ENCODE measurements at places on chromosomes 5 and 9.

GRCh38 chr5:8188874-8189565 lies 320.1 kb downstream of the MTRR start:
- DNase-seq: no peak

- no peak for DNase-seq
Observed at GRCh38 chr5:112968411-112969106, 8.0 kb upstream of the DCP2 start.

- no peak for DNase-seq
Observed at GRCh38 chr5:86546582-86546981, 71.2 kb upstream of the COX7C start.

DNA sequence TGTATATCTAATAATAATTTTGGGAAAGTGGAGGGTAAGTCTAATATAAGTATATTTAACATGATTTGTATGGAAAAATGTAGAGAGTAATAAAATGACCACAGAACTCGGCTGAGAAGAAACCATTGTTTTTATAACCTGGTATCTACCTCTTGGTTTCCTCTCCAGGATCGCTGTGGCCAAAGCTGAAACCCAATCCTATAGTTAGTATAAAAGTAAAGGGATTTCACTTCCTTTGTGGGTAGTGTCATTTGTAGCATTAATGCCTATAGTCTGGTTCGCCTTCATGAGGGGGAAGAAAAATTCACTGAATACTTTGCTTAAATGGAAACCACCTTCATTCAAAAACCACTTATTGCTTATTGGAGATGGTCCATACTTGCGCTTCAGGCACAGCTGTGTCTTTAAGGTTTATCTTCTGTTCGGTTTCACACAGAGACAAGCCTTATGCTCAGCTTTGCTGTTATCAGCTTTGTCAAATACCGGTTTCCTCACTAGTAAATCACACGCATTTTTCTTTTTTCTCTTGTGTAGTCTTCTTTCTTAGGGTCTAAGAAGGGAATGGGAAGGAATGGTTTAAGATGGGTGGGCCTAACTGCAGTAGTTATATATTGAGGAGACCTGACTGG lies 12.1 kb downstream of the PIK3R1 start:
- no peak for DNase-seq

- DNase-seq: no peak
Observed at GRCh38 chr5:43769571-43770355, 166.8 kb downstream of the NNT start.

DNA sequence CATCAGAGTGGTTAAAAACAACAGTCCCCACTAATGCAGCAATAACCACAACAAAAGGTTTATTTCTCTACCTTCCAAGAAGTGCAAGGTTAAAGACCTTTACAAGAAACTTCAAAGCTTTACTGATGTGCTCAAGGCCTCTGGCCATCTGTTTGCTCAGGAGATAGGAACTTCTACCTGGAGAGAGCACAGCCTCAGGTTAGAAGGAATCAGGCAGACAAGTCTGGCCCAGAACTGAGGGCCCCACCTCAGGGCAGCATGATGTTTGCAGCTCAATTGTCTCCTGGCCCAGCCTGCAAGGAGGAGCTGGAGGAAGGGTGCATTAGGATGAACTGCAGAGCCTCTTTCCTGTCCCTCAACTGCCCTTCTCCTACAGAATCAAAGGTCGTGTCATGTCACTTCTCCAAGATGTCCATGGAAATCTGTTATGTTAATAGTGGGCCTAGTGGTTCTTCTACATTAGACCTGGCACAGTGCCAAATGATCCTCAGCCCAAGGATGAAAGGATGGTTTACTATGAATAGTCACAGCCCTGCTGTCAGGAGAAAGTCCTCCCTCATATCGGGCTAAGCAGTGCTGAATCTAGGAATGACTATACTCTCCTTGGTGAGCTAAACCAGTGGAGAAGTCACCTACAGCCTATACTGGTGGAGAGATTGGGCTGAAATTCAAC lies 98.9 kb upstream of the NTRK2 start:
- DNase-seq: no peak

- DNase-seq: no peak
Observed at GRCh38 chr9:88954066-88954465, 37.2 kb upstream of the S1PR3 start.

DNA sequence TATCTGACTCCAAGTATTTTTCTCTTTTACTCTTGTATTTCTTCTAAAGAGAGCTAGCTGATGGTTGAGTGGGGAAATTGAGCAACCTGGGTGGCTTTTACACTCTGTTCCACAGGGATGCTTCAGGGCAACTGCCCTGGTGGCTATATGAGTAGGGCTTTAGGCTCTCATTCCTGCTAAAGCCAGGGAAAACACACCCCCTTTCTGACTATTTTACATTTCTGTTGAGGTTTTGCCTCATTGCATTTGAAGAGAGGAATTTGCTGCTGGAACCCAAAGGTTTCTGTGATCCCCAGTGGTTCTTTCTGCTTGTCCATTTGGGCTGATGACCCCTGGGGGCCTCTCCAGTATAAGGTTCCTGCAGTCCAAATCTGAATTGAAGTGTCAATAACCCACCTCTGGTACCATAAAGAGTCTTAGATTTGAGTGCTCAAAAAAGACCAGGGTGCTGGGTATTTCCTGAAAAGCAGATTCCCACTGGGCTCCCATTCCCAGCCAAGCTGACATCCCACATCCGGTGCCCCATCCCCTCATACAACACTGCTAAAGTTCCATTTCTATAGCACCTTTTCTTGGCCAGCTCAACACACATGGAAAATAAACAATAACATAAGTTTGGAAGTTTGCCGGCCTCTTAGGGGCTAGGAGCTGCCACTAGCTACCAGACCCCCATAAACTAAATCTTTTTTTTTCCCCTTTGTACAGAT lies 59.5 kb downstream of the PAPPA start:
- no peak for DNase-seq

GRCh38 chr5:113343343-113343742 lies 91.4 kb downstream of the TSSK1B start:
- DNase-seq: no peak

DNA sequence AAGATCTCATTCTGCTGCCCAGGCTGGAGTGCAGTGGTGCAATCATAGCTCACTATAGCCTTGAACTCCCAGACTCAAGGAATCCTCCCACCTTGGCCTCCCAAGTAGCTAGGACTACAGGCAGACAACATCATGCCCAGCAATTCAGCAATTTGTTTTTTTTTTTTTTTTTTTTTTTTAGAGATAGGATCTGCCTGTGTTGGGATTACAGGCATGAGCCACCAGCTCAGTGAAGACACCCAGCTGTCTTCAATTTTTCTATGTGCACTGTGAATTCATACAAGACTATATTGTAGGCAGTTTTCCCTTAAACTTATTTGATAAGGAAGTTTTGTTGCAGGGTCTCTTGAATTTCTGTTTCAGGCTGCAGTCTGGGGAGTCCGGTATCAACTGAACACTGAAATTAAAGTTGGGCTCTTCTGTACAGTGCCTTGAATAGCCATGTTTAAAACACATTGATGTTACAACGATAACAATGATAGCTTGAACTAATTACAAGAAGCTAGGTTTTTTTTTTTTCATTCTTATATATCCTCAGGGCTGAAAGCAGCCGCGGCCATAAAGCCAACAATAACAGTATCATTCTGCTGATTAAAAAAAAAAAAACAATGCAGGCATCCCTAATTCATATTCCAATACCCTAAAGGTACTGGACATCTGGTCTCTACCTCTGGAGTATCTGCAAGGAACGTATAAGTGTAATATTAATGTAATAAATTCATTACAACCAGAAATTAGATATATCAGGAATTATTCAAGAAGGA lies 63.5 kb downstream of the MPDZ start:
- DNase-seq: no peak

DNA sequence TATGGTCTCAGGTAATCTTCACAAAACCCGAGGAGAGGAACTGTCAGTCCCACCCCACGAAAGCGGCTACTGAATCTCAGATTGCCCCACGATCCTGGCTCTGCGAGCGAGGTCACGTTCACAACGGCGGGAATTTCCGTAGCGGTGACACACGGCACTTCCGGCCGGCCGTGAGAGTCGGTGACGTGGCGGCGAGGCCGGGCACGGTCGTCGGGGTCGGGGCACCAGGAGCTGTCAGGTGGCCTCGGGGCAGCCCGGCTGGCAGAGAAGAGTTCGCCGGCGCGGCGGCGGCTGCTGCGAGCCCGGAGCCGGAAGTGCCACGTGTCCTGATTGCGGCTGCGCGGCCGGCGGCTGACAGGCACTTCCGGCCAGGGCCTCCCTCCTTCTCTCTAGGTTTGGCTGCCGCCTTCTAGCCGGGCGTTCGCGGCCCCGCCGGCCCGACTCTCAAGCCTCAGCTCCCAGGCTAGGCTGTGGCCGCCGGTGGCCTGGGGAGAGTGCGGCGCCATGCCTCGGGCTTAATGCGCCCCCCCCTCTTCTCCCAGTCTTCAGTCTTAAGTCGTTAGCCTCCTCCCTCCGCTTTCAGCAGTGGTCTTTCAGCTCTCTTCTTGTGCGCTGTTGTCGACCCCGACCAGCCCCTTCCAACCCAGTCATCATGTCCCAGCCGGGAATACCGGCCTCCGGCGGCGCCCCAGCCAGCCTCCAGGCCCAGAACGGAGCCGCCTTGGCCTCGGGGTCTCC lies at the start of gene SEC24A:
Gene SEC24A (plus strand): TSS at position 361 of the 738 bp plus-strand sequence. CDS start 292 bp downstream, at position 653.
- DNase-seq: peak; percentile 41

DNA sequence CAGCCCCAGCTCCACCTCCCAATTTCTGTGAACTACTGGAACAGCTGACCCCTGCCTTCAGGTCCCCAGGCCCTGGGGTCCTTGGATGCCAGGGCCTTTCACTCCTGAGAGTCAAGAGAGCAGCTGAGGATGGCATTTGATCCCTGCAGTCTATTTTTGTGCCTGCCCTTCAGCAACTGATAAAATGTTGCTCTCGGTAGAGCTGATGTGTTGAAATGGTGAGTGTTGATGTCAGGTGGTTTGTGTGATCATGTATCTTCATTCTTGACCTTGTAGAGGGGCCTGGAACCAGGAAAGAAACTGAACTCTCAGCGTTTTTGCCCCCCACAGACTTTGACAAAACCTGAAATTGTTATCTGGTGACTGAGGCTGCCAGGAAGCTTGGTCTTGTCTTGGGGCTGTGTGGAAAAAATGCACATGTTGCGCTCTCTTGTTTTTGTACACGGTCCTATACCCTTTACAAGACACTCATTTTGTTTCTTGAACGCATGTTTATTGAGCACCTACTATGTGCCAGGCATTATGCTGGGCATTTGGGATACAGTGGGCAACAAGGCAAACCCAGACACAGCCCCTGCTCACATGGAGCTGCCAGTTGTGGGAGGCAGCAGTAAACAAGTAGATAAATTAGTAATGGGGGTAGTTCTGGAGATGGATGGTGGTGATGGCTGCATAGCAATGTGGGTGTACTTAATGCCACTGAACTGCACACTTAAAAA lies 78.3 kb downstream of the PPARGC1B start:
- no peak for DNase-seq

DNA sequence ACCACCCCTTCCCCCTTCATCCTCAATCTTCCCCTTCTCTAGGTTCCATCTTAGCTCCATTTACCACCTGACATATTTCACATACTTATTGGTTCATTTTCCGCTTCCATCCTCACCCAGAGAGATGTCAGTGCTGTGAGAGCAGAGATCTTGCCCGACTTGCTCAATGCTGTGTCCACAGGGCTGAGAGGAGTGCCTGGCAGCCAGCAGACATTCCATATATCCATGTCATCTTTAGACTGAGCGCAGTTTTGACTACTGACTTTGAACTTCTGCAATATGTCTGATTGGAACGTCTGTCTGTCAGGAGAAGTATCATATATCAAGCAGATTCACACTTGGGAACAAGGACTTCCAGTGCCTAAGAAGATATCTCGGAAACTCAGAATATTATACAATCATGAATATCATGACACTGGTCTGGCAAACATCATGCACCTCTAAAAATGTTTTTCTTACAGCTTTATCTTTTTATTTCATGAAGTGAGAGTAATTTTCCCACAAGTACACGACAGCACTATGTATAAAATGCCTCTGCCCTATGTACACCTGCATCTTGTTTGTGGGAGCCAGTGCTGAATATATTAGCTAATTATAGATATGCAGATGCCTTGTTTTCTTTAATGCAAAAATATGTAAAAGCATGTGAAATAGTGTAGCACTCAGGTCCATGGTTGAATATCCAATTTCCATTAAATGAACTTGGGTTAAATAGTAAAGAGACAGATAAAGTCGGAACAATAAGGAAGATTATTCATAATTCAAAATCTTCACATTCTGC lies 454.0 kb upstream of the DAP start:
- DNase-seq: no peak

- DNase-seq: no peak
Observed at GRCh38 chr9:95266649-95267048, 50.9 kb downstream of the FANCC start.

DNA sequence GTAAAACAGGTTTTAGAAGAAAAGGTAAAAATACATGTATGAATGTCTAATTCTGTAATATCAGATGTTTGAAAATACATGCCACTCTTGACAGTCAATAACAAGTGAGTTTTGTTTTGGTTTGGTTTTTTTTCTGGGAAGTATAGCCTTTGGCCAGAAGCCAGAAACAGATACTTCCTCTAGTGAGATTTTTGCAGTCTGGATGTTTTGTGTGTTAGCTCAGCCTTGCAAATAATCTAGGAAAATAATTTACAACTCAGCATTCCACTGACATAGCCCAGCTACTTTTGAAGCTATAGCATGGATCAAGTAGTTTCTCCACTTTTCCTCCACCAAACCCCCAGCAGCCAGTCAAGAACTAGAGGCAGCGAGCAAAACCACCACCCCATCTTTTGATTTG lies 56.7 kb downstream of the SLC1A1 start:
- no peak for DNase-seq

- DNase-seq: no peak
Observed at GRCh38 chr5:133952729-133953567, 15.5 kb downstream of the C5orf15 start.

- no peak for DNase-seq
Observed at GRCh38 chr5:142040285-142040684, 27.5 kb upstream of the GNPDA1 start.
